ENCODE measurements at places on chromosomes 5 and 9.

DNA sequence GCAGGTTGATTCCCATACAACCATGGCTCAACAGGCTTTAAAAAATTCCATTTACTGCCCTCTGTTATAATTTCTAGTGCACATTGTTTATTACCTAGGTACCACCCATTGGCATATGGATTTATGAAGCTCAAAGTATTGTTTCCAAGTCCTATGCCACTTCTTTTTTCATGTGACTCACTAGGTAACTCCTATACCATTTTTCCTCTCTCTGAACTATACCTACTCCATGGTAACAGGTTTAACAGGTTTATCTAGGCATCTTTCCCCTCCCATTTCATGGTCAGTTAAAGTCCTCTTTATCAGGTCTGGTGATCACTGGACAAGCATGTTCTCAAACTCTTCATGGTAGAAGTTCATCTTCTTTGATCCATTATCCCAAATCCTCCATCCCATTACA is 49.6 kb upstream of the ABCA1 start:
- no peak for DNase-seq

GRCh38 chr5:150746-151145 is 40.5 kb upstream of the LRRC14B start:
- no peak for DNase-seq

GRCh38 chr5:79792463-79792862 is 102.8 kb downstream of the CMYA5 start:
- no peak for DNase-seq

DNA sequence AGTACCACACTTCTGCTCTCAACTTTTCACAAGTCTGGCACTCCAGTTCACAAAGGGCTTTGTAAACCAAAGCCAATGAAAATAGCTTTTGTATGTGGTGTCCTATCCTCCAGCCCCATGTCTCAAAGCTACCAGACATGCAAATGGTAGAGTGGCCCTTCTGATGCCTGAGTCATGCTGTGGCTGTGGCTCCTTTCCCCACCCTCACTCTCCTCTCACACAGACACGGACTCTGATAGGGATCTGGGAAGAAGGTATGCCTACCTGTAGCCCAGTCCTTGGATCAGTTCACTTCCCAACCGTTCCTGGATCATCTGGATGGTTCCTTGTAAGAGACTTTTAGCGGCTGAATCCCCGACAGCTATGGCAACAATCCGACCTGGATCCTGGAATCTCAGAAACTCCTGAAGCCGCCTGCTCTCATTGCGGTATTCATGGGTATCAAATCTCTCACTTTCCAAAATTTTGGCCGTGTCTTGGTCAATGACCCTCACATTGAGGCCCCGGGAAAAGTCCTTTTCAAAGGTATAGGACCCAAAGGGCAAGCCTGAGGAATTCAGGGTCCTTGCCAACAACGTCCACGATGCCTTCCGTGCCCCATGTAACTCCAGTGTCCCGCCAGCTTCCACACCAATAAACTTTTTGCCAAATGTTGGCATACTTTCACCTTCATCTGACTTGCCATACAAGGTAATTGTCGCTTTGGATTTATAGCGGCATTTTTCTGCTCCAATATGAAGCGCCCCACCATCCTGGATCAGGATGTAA is 23.4 kb downstream of the CEMIP2 start:
- DNase-seq, result no peak

GRCh38 chr9:109953813-109954497 is 174.0 kb downstream of the PALM2AKAP2 start:
- DNase-seq, result no peak

GRCh38 chr5:9610969-9611368 is 19.2 kb downstream of the TAS2R1 start:
- DNase-seq, result no peak
